PC-9 (cell line): ENCODE measurements at places on chromosomes 2 and 18. TPM values are rescaled to one million over a fixed set of nuclear protein-coding genes. Genes with fewer than 3 reads are reported as not detected.

Gene ZNF2
- 2.9 and 4.9 TPM in 2 replicates for total RNA-seq

Gene TUBB6
- total RNA-seq: 42.2 and 47.9 TPM in 2 replicates

Gene MPP4
- not detected in 2 replicates for total RNA-seq

Gene HTR2B
- total RNA-seq: not detected in 2 replicates

Gene IL1F10
- not detected in 2 replicates for total RNA-seq

Gene UGT1A8
- total RNA-seq: 0.17 and 0.20 TPM in 2 replicates

Gene RGPD4
- not detected in 2 replicates for total RNA-seq

Gene MLPH
- total RNA-seq: 237 and 283 TPM in 2 replicates

Gene AGXT
- not detected in 2 replicates for total RNA-seq

Gene FAM237A
- not detected in 2 replicates for total RNA-seq

Gene LYG1
- 0.78 and 1.5 TPM in 2 replicates for total RNA-seq

Gene GAREM1
- total RNA-seq: 6.1 and 10.2 TPM in 2 replicates

Gene TANC1
- total RNA-seq: 21.2 and 26.0 TPM in 2 replicates
